B cell (primary cell): ENCODE measurements at places on chromosomes 3 and 15.

- no peak for DNase-seq
Observed at GRCh38 chr3:142609136-142609535, 12.9 kb downstream of the PLS1 start.

DNA sequence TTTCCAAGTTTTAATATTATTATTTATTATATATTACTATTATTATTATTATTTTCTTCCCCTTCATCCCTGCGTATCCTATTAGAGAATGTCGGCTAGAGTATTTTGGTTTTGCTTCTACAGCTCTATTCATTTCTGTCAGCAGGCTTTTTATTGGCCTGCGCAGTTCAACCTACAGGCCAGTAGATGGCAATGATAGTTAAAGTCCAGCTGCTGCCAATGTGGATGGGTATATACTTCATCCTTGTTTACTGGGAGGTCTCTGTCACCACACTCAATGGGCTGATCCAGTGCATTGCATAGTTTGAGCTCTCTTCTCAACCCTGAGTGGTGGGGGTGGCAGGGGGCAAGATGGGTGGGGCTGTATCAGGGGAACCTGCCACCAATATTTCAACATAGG is 799.8 kb downstream of the NSUN3 start:
- DNase-seq = no peak

DNA sequence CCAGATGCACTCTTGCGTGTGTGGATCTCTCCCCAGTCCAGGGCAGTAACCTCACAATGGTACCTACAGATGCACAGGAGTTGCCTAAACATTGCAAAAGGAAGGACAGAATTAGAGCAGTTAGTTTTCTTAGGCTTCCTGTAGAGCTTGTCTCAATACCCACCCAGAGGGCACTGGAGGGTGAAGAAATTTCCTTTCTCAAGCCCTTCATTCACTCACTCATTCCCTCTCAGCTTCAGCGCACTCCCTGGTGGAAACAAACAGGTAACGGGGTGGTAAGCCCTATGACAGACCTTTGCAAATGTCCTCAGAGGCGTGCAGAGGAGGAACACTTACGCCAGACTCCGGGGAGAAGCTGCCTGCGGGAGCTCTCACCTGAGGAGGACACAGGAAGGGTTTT is 267.4 kb upstream of the HES1 start:
- peak; percentile 54 for DNase-seq

- no peak for DNase-seq
Observed at GRCh38 chr15:90619468-90619867, 89.7 kb downstream of the CRTC3 start.

DNA sequence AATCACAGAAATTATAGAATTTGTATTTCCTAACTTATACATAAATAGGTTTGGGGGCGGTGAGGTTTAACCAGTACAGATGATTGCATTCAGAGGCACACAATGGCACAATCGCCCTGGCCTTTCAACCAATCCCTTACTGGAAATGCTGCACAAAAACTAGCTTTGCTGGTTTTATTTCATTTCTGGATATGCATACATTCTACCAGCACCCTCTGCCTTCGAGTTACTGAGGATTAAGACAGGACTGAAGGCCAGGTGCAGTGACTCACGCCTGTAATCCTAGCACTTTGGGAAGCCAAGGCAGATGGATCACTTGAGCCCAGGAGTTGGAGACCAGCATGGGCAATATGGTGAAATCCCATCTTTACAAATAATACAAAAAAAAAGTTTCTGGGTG is 336.1 kb downstream of the ARRDC4 start:
- DNase-seq = no peak

- DNase-seq = peak; percentile 63
Observed at GRCh38 chr3:45664578-45664977, 24.6 kb upstream of the SACM1L start.

- no peak for DNase-seq
Observed at GRCh38 chr3:156770699-156771414, 55.3 kb upstream of the LEKR1 start.

- DNase-seq = no peak
Observed at GRCh38 chr3:132622148-132622547, 25.1 kb downstream of the ACKR4 start.
